ENCODE measurements at places on chromosomes 12 and 14.

- no peak for DNase-seq
Observed at GRCh38 chr14:75221797-75222196, 45.4 kb upstream of the TMED10 start.

DNA sequence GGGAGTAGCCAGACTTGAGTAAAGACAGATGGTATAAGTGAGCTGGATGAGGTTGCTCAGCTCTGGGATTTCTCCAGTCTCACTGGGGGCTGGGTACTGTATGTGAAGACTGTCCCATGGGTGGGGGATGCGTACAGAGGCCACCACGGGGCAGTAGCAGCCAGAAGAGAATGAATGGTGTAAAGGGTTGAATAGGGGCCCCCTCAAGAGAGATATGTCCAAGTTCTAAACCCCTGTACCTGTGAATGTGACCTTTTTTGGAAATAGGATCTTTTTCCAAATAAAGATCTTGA, 21.8 kb upstream of the BCDIN3D start:
- DNase-seq = no peak

GRCh38 chr12:109961612-109962011, 34.6 kb downstream of the GIT2 start:
- no peak for DNase-seq

GRCh38 chr12:113910751-113911272, 55.3 kb downstream of the RBM19 start:
- DNase-seq = no peak

DNA sequence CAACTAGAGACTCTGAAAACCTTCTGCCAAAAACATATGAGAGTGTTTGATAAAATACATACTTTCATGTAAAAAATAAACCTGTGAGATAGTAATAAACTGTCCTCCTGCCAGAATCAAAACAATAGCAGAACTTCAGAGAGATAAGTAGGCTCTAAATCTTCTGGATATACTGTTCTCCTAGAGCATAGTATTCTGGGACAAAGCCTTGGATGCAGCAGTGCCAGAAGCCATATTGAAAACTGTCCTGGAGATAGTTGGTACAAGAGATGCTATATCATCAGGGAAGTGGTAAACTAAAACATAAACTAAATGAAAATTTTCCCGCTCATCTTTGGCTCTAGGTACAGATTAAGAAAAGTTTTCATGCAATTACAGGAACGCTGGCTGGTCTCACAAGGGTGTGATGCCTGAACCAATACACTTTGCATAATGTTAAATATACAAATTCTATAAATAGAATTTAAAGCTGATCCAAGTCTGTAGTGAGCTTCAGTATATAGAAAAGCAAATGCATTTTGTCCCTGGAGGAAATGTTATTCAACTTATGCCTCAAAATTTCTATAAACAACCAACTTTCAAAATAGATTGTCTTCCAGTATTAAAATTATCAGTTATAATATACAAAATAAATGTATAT, 355.6 kb downstream of the ADAMTS20 start:
- no peak for DNase-seq

- DNase-seq = no peak
Observed at GRCh38 chr12:39622306-39622705, 2.7 kb upstream of the ABCD2 start.

DNA sequence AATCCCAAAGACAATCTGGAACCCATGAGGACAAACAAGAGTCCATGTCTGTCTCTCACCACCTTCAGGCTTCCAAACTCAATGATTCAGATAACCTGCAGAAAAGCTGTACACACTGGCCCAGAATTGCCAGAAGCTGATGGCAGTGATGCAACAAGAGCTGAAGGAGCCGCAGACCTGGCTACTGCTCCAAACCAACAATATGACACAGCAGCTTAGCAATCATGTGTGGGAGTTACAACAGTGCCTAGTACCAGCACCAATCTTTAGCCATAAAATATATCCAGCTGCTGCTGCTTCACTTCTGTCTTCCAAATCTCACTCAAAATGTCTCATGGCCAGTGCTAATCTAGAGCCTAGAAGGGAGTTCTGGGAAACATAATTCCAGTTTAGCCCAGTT, 22.0 kb downstream of the RPS6KA5 start:
- DNase-seq = no peak

- no peak for DNase-seq
Observed at GRCh38 chr12:11801643-11802042, 152.2 kb downstream of the ETV6 start.

GRCh38 chr12:115313929-115314328, 630.0 kb upstream of the TBX3 start:
- no peak for DNase-seq

DNA sequence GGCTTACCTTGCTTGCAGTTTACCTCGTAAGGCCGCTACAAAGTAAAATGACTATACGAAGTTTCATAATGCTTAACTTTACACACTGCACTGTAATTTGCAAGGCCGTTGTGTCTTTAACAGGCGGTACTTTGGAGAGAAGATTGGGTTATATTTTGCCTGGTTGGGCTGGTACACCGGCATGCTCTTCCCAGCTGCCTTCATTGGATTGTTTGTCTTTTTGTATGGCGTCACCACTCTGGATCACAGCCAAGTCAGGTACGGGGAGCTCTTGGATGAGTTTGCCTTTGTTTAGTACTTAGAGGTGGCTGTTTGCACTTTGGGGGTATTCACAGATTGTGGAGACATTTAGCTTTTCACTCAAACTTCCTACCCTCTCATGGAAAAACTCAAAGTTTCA, 167.8 kb downstream of the SLC5A8 start:
- DNase-seq = no peak

- no peak for DNase-seq
Observed at GRCh38 chr14:101007004-101007614, 103.6 kb upstream of the RTL1 start.

- no peak for DNase-seq
Observed at GRCh38 chr14:23147676-23148075, 28.6 kb upstream of the CEBPE start.

DNA sequence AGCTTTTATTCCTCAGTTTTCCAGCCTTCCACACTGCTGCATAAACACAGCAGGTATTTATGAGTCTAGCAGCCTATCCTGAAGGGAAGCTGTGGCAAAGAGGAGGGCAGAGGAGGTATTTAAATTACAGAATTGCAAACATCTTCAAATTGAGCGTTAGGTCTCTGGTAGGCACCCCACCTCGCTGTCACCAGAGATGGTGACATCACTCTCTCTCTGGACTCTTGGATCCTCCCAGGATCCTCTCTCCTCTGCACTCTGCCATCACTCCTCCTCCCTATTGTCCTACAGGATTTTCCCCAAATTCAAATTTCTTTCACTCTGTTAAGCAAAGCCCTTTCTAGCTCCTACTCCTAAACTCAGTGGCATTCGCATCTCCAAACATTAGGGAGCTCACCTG, 6.7 kb downstream of the PLEKHD1 start:
- DNase-seq = no peak

DNA sequence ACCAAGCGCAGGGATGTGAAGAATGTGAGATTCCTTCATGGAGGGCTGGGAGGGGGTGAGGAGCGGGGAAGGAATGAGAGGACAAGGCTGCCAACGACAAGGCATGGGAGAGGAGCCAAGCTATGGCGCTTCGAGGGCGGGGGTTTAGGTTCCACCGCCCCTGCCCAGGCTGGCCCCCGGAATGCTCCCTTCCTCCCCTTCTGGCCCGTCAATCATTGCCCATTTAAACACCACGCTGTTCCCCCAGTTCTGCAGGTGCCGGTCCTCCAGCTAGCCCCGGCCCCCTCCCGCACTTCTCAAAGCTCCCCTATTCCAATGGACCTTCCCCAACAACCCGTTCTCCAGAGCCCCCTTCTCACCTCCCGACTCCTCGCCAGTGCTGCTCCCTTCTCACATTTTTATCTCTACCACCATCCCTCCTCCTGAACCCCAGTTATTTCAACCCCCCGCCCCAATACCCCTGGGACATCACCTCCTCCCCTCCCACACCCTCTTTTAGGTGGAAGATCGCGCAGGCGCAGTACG, 428 bp downstream of the RNF41 start:
- no peak for DNase-seq

- DNase-seq = no peak
Observed at GRCh38 chr12:89950421-89950820, 241.8 kb upstream of the ATP2B1 start.

DNA sequence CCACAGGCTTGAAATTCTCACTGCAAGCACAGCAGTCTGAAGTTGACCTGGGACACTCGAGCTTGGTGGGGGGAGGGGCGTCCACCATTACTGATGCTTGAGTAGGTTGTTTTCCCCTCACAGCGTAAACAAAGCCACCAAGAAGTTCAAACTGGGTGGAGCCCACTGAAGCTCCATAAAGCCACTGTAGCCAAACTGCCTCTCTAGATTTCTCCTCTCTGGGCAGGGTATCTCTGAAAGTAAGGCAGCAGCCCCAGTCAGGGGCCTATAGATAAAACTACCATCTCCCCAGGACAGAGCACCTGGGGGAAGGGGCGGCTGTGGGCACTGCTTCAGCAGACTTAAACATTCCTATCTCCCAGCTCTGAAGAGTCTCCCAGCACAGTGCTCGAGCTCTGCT, 31.7 kb upstream of the ST8SIA1 start:
- DNase-seq = no peak

- DNase-seq = no peak
Observed at GRCh38 chr12:50786498-50787231, 22.8 kb downstream of the ATF1 start.

GRCh38 chr14:21494902-21495762, 16.0 kb downstream of the METTL3 start:
- no peak for DNase-seq

GRCh38 chr12:41634091-41634490, 446.0 kb downstream of the PDZRN4 start:
- DNase-seq = no peak

DNA sequence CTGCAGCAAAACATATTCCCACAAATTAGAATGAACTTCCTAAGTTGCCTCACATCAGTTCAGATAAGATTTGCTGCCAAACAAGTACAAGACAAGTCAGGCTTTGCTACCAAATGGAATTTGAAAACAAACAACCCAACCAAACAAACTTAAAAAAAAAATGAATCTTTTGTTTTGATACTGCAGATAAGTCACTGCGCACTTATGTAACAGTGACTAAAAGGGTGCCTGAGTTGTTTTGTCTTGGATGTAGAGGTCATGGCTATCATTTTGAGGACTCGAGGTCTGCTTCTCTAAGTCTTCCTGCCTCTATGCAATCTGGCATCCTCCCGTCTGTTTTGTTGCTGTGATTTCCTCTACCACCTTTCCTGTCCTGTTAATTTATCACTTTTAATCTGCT, 11.1 kb upstream of the EPS8 start:
- DNase-seq = no peak

DNA sequence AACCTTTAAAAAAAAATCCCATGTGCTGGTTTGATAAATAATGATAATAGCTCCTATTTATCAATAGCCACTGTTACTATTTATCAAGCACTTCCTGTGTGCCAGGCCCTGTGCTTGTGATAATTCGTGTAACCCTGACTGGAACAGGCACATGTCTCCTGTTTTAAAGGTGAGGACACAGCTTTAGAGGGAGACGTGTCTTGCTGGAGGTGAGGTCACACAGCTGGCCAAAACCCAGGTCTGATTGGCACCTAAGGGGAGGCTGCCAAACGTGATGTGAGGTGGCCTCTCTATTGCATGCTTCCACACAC, 156.6 kb downstream of the VRK1 start:
- no peak for DNase-seq

GRCh38 chr12:69341328-69341727, 6.9 kb upstream of the LYZ start:
- no peak for DNase-seq

DNA sequence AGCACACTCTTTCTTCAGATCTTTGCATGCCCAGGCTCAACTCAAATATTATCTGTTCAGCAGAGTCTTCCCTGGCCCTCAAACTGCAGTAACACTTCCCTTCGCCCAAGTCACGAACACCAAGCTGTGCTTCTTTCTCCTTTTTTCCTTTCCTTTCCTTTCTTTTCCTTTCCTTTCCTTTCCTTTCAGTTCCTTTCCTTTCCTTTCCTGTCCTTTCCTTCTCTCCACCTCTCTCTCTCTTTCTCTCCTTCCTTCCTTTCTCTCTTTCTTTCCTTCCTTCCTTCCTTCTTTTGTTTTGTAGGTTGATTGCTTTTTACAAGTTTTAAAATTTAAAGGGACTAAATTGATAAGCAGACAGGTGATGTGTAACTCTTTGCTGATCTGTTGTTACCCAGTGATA, 19.0 kb upstream of the ADGRD1 start:
- no peak for DNase-seq

- no peak for DNase-seq
Observed at GRCh38 chr12:73902260-73902659, 635.4 kb upstream of the ATXN7L3B start.

DNA sequence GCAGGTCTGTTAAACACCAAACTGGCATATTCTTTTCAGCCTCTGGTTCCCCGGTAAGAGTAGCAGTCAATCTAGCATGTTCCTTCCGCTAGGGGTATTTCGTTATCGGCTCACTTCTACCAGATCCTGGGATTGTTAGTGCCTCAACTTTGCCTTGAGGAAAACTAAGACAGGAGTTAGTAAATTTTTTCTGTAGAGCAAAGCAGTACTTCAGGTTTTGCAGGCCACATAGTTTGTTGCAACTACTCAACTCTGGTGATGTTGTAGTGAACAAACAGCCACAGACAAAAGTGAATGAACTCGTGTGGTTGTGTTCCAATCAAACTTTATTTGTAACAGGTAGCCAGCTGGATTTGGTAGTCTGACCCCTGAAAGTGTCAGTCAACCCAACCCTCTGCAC, 6.3 kb upstream of the CDH24 start:
- no peak for DNase-seq

GRCh38 chr14:39419272-39419671, 13.0 kb downstream of the FBXO33 start:
- no peak for DNase-seq

GRCh38 chr14:23146351-23146910, 27.4 kb upstream of the CEBPE start:
- DNase-seq = no peak

DNA sequence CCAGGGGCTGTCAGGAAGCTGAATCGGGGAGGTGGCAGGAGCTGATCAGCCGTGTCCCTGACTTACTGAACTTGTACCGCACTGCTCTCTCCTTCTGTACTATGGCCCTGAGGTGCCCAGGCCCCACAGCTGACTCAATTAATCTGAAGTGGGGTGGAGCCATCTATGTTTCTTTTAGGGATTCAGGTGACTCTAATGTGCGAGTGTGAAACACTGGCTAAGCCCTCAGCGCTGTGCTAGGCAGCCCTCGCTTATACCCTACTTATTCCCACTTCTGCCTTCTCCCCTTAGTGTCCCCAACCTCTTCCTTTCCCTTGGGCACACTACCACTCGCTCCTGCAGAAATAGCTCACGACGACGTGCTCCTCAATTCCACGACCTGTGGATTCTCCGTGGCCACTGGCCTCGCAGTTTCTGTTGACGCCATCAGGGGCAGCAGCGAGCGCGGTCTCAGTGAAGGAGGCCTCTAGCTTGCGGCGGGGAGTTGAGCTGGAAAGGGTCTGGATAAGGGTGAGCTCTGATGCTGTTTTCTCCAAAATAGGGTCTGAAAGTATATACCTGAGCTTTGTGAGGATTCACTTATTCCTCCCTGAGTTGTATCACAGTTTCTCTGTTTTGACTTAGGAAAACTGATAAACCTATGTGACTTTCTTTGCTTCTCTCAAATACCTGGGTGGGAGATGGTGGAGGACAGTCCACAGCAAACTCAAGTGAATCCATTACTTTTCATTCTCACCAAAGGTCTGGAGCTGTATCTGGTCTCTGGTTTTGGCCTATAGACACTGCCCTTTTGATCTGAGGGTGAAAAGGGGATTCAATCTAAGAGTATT, 167.6 kb downstream of the SLC41A2 start:
- DNase-seq = peak; percentile 20

GRCh38 chr12:124490584-124491305, 76.7 kb downstream of the NCOR2 start:
- DNase-seq = no peak
